ENCODE measurements at places on chromosomes 2 and 18.

DNA sequence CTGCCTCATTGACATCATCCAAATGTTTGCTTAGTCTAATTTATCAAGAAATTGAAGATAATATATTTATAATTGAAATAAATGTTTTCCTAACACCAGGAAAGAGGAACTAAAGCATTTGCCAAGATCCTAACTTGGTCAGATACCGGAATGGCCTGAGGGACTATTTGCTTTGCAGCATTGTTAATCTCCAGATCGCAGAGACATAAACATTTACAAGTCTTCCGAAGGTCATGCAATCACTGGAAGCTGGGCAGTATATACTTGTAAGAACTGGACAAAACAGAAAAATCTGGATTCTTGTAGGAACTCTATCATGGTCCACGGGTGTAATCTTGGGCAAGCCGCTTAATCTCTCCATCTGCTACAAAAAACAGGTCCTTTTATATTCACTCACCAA is 42.2 kb downstream of the CYBRD1 start:
- DNase-seq: no peak

DNA sequence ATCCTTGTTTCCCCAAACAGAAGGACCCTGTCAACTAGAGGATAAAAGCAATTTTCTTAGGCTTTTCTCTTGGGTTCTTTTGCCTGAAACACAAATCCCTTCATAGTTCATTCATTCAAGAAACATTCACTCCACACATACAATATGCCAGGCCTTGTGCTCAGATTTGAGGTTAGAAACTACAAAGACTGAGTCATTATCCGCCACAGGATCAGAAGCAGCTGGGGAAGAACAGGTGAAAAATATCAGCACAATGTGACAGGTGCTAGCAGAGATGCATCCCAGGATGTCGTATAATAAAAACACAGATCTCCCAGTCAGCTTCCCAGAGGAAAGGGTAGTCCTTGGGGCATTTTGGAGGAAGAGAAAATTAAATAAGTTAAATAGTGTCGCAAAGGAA is 172.4 kb downstream of the LRATD1 start:
- DNase-seq: no peak

DNA sequence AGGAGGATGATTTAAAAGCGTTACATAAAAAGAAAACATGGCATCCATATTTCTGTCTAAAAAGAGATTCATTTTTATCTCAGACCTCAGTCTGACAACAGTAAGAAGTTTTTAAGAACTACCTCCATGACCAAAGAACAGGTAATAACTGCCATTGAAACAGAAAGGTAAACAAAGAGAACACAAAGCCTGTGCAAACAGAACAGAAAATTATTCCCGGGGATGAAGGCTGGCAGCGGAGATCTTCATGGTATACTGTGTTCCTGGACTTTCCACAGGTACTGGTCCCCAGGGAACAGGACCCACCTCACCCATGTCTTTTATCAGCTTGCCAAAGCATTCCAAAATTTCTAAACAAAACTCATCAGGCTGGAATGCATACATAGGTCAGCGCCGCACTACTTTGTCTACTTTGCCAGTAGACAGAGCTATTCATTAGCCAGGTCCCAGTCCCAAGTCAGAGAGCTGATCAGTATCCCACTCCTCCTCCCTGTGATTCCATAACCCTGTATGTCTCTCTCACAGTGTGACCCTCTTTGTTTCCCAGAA is 277.3 kb downstream of the MBD2 start:
- DNase-seq: no peak

GRCh38 chr2:45591073-45591472 is 20.0 kb downstream of the SRBD1 start:
- DNase-seq: no peak

DNA sequence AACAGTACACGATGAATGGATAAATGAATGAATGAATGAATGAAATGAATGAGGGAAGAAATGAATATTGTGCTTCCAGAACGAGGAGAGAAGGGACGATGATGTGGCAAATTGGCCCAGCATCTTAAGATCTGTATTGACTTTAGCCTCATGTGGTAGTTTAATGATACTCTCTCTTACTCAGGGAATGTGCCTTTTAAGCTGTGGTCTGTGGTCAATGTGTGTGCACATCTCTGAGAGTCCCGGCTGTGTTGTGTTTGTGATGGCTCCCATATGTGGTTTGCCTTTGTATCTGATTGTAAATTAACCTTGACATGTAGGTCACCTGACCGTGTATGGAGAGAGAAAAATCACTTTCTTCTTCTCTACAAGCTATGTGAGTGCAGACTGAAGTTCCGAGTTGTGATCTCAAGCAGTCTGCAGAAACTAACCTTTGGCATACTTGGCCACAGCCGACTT is 91.2 kb downstream of the NEDD4L start:
- DNase-seq: no peak
